ENCODE measurements at places on chromosomes 7 and 10. TPM values are rescaled to one million over a fixed set of nuclear protein-coding genes. Genes with fewer than 3 reads are reported as not detected.

GRCh38 chr7:157502701-157503111 lies 165.9 kb downstream of the DNAJB6 start:
- no peak for DNase-seq
- peak overlapping the region; percentile 14 for H3K27ac ChIP-seq
- H3K27me3 ChIP-seq, result peaks cover 4% of the 10 kb centered on the region
- no peaks in the 10 kb centered on the region for H3K4me1 ChIP-seq

DNA sequence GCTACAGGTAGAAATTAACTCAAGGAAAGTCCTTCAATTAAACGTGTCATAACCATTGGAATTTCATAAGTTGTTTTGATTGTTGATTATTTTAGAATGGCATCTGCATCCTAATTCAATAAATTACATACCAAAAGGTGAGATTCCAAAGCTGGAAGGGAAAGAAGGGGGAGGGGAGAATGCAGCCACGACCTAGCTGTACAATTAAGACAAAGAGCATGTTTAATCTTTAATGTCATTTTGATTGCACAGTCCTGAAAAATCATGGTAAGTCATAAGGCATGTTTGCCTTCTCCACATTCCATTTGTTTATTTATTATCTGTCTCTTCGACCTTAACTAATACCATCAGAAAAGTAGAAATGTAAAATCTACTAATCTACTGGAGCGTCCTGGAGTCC lies 358.1 kb downstream of the FRMD4A start:
- H3K27me3 ChIP-seq, result no peaks in the 10 kb centered on the region
- H3K27ac ChIP-seq, result no peak overlapping the region
- no peak for DNase-seq
- no peaks in the 10 kb centered on the region for H3K36me3 ChIP-seq
- H3K4me1 ChIP-seq, result no peaks in the 10 kb centered on the region

- no peak overlapping the region for H3K27ac ChIP-seq
- H3K36me3 ChIP-seq, result no peaks in the 10 kb centered on the region
- no peak overlapping the region for H3K4me3 ChIP-seq
- no peaks in the 10 kb centered on the region for H3K27me3 ChIP-seq
- no peaks in the 10 kb centered on the region for H3K4me1 ChIP-seq
These were observed 229.1 kb downstream of the GFRA1 start for GRCh38 chr10:116043861-116044260.

DNA sequence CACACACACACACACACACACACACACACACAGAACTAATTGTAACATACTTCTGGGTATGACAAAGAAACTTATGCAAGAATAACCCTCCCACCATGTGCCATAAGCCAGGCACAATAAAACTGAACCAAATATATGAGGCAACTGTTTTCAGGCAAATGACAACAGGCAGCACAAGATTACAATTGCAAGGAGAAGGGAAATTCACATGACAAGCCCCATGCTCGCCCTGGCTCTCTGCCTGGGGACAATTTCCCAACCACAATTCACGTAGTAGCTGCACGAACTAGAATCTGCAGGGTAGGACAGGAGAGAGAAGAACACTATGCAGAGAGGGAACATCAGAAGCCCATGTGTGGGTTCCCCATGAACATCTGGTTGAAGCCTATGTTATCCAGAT lies 143.3 kb downstream of the CALN1 start:
- DNase-seq, result no peak
- H3K4me1 ChIP-seq, result no peaks in the 10 kb centered on the region
- H3K36me3 ChIP-seq, result no peaks in the 10 kb centered on the region
- H3K27me3 ChIP-seq, result no peaks in the 10 kb centered on the region
- H3K4me3 ChIP-seq, result no peak overlapping the region

DNA sequence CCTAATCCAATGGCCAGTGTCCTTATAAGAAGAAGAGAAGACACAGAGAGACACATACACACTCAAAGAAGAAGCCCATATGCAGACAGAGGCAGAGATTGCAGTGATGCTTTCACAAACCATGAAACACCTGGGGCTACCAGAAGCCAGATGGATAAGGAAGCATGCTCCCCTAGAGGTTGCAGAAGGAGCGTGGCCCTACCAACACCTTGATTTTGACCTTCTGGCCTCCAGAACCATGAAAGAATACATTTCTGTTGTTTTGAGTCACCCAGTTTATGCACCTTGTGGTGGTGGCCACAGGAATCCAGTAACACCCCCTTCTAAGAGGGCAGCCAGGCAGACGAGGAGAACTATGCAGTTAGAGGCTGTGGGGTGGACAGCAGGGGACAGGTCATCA lies 43.5 kb downstream of the AOC1 start:
- H3K27me3 ChIP-seq, result peaks cover 44% of the 10 kb centered on the region
- no peaks in the 10 kb centered on the region for H3K4me1 ChIP-seq
- DNase-seq, result no peak
- H3K36me3 ChIP-seq, result no peaks in the 10 kb centered on the region

DNA sequence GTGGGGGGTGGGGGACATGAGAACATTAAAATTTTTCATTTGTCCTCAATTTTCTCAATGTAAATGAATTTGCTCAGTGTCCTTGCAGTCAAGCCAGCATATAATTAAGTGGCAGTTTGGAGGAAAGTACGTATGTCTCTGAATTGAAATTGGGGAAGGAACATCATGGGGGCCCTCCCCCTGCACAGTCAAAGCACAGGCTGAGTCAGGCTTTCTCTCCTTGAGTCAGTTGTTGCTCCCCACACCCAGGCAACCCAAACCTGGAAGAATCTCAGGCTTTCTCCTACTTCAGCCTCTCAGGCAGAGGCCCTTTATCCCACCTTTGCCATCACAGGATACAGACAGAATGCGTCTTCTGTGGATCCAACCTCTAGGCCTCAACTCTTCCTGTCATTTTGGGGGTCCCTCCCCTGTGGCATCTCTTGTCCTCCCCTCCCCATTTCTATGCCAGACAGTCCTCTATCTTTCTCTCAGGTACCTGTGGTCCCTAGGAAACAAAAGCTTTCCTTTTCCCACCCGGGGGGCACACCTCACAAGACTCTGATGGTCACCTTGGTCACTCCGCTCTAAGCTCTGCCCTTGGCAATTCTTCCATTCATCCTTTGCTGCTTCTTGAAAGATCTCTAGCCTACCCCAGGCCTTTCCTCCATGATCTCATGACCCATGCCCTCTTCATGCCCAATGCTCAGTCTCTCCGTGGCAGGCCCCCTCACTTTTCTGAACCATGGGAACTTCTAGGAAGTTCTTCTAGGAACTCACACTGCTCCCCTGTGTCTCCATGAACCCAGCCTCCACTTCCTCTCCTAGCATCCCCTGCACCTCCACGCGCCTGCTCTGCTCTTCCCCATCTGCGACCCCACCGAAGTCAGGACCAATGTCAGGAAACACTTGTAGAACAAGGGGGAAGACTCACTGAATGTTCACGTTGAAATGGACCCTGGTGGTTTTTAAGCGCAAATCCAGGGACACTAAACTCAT lies 40.4 kb downstream of the CREB3L2 start:
- H3K36me3 ChIP-seq, result no peaks in the 10 kb centered on the region
- no peaks in the 10 kb centered on the region for H3K27me3 ChIP-seq
- H3K4me3 ChIP-seq, result no peak overlapping the region
- no peak for DNase-seq

DNA sequence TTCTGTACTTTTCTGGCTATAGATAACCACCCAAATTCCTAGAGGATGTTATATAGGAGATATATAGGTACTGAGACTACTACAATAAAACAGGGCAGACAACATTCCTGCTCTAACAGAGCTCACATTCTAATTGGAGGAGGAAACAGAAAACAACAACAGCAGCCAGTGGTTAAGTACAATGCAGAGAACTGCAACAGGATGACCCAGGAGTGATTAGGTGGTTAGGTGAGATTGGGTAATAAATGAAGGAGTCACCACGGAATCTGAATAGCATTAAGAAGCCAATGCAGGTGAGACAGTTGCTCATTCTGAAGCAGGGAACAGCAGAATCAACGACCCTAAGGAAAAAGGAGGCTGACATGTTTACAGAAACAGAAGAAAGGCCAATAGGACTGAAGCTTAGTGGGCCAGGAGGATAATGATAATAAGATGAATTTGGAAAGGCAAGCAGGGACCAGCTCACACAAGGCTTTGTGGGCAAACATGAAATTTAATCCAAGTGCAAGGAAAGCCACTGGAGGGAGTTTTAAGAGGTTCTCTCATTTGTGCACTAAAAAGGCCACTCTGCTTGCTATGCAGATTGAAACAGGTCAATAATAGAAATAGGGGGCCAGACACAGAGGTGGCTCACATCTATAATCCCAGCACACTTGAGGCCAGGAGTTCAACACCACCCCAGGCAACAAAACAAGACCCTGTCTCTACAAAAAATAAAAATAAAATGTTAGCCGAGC lies 16.9 kb upstream of the REEP3 start:
- H3K4me1 ChIP-seq, result peaks cover 8% of the 10 kb centered on the region
- no peak overlapping the region for H3K4me3 ChIP-seq
- H3K27ac ChIP-seq, result no peak overlapping the region
- H3K36me3 ChIP-seq, result no peaks in the 10 kb centered on the region
- H3K27me3 ChIP-seq, result no peaks in the 10 kb centered on the region

GRCh38 chr7:1279041-1279440 lies 46.4 kb downstream of the UNCX start:
- peak; percentile 20 for DNase-seq
- H3K27me3 ChIP-seq, result peaks cover 33% of the 10 kb centered on the region
- no peaks in the 10 kb centered on the region for H3K4me1 ChIP-seq
- H3K36me3 ChIP-seq, result no peaks in the 10 kb centered on the region

GRCh38 chr7:11006291-11006690 lies 32.6 kb downstream of the PHF14 start:
- no peak overlapping the region for H3K4me3 ChIP-seq
- no peaks in the 10 kb centered on the region for H3K27me3 ChIP-seq
- H3K4me1 ChIP-seq, result no peaks in the 10 kb centered on the region
- no peak overlapping the region for H3K27ac ChIP-seq

DNA sequence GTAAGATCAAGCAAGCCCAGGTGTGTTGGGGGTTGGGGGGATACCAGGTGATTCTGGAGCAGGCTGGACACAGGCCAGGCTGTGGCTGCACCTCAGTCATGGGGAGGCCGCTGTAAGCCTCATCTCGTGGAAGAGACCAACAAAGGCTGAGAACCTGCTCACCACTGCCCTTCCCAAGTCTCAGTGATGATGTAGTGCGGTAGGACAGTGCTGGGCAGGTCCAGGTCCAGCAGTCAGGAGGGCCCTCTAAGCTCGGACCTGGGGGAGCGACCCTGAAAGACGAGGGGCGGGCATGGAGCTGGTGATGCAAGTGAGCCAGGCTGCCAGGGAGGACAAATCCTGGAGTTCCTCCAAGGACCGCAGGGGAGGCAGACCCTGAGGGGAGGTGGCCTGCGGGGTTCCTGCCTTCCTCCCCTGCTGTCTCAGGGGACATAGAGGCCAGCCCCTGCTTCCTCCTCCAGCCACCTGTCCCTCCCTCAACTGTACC lies 3.3 kb upstream of the PWWP2B start:
- peaks cover 35% of the 10 kb centered on the region for H3K4me1 ChIP-seq
- DNase-seq, result peak; percentile 43
- H3K36me3 ChIP-seq, result no peaks in the 10 kb centered on the region
- no peak overlapping the region for H3K4me3 ChIP-seq
- no peaks in the 10 kb centered on the region for H3K27me3 ChIP-seq

DNA sequence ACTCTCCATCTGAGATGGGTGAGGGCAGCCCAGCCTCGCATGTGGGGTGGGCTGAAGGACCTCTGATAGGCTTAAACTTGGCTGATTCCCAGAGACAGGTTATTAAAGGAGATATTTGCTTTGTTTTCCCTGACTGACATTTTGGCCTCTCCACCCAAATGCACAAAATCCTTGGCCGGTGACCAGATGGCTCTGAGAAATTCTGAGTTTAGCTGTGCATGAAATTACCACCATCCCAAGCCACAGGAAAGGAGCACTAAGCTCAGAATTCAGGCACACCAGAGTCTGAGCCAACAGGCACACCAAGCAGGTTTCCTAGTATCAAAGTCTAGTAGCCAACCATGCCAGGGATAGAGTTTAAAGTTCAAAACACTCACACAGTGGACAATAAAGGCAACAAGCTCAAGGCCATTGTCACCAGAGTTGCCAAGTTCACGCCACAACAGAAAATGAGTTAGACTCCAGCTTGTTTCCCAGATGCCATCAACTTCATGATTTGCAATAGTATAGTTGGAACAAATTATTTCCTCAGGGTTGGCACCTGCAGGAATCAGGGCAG lies 387.6 kb downstream of the KCNMA1 start:
- H3K27ac ChIP-seq, result no peak overlapping the region
- H3K4me1 ChIP-seq, result peaks cover 17% of the 10 kb centered on the region
- no peak overlapping the region for H3K4me3 ChIP-seq
- no peaks in the 10 kb centered on the region for H3K36me3 ChIP-seq
- no peak for DNase-seq

GRCh38 chr10:101047268-101047667 lies 14.5 kb upstream of the KAZALD1 start:
- H3K4me3 ChIP-seq, result no peak overlapping the region
- H3K4me1 ChIP-seq, result peaks cover 22% of the 10 kb centered on the region
- peaks cover 58% of the 10 kb centered on the region for H3K27me3 ChIP-seq
- H3K27ac ChIP-seq, result no peak overlapping the region

DNA sequence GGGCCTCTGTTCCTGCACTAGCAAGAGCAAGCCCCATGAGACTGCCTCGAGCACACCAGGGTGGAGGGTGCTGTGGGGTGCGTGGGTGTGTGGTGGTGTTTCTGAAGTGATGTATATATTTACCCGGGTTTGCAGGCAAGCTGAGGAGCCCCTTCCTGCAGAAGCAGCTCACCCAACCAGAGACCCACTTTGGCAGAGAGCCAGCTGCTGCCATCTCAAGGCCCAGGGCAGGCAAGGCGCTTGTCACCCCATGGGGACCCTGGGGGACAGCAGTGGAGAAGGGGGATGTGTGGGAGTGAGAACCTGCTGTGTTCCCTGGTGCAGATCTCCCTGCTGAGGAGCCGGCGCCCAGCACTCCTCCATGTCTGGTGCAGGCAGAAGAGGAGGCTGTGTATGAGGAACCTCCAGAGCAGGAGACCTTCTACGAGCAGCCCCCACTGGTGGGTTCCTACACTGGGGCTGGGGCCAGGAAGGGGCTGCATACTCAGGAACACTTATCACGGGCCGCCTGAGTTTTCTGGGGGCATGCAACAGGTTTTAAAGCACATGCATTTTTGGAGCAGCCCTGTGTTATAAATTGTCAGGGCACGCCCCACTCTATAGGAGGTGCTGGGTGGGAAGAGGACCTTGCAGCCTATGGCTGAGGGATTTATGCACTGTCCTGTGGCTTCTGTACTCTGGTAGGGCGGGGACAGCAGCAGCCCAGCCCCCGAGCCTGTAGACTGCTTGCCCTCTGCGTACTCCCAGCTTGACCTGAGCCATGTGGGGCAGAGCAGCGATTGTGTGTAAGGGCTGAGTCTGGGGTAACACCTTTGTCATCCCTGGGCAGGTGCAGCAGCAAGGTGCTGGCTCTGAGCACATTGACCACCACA lies 5.9 kb downstream of the PGAM2 start:
- H3K4me3 ChIP-seq, result no peak overlapping the region
- peaks cover 80% of the 10 kb centered on the region for H3K36me3 ChIP-seq

Gene WDFY4
- 44.4 TPM for total RNA-seq

Gene NYAP1
- total RNA-seq, result 1.1 TPM

Gene TAS2R5
- 2.2 TPM for total RNA-seq

Gene HOXA6
- 4.6 TPM for total RNA-seq

Gene TLL2
- total RNA-seq, result not detected

Gene GPR15LG
- total RNA-seq, result not detected

Gene ALKBH4
- total RNA-seq, result 10.6 TPM

Gene VAX1
- not detected for total RNA-seq

Data from lower lobe of right lung (tissue), 2 donors.